ENCODE measurements at places on chromosomes 7 and 10.

DNA sequence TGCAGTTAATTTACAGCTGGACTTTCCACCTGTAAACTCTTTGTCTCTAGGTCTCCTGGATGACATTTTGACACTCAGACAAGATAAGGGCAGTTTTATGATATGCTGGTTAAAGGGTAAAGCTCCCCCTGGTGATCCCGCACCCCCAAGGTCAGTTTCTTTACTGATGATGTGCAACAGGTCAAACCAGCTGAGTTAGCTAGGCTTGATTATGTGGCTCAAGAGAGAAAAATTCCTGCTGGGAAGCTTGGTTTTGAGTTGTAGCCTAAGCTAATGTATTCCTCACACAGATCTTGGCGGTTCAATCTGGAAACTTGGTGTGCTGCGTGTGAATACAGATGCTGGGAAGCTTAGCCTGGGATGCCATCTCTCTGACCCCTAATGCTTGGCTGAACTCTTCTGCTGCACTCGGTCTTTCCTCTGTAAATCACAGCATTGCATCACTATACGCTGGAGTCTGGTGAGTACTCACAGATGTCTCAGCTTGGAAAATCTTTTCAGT is 11.4 kb upstream of the AKR1D1 start:
- no peak for DNase-seq

DNA sequence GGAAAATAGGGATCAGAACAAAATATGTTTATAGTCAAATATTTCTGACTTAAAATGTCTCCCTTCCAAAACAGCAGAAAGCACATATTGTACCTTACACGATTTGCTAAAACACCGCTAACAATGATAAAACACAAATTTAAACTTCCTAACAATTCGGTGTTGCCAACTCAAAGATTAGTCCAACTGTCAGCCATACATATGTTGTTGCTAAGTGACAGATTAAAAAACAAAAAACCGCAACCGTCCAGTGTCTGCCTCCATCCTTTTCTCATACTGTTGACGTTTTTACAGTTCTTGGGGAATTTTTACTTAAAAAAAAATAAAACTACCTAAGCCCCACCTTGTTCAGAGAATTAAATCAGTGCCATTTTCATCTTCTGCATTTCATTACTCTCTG is 118.0 kb downstream of the RAB11FIP2 start:
- DNase-seq: no peak

GRCh38 chr7:131219312-131220041 is 108.2 kb upstream of the MKLN1 start:
- peak; percentile 84 for DNase-seq

GRCh38 chr10:62237966-62238365 is 30.7 kb downstream of the RTKN2 start:
- no peak for DNase-seq

GRCh38 chr7:51007551-51008505 is 225.1 kb upstream of the GRB10 start:
- DNase-seq: no peak

- DNase-seq: no peak
These were observed 1092.2 kb downstream of the TYW1 start for GRCh38 chr7:68088879-68089278.

DNA sequence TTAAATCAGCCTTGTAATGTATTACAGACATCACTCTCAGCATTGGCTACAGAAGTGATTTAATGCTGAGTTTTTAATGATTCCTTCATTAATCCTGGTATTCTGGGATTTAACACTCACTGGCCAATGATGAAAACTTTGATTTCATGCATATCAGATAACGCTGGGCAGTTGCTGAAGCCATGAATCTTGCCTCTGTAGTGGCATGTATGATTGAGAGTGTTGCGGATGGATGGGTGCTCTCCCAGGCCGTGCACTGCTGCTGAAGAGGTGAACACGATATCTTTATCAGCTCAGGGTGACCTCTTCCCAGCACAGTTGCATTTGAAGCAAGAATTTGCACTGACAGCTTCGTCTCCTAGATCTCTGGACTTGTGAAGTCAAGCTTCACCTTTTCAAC is 168.7 kb downstream of the LRRC4 start:
- no peak for DNase-seq

DNA sequence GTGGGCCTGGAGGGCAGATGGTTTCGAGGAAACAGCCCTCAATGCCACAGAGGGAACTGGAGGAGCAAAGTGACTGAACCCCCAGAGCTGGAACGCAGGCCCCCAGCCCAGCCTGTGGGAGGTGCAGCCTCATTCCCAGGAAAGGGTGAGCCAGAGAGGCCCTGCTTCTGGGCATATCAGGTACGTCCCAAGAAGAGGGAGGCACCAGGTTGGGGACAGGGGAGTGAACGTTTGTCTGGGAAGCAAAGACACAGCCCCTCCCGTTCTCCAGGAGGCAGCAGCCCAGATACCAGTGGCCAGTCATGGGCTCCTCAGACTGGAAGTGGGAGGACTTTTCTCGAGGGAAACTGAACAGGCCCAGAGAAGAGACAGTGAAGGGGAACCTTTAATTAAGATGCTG is 74.3 kb upstream of the RET start:
- DNase-seq: no peak

DNA sequence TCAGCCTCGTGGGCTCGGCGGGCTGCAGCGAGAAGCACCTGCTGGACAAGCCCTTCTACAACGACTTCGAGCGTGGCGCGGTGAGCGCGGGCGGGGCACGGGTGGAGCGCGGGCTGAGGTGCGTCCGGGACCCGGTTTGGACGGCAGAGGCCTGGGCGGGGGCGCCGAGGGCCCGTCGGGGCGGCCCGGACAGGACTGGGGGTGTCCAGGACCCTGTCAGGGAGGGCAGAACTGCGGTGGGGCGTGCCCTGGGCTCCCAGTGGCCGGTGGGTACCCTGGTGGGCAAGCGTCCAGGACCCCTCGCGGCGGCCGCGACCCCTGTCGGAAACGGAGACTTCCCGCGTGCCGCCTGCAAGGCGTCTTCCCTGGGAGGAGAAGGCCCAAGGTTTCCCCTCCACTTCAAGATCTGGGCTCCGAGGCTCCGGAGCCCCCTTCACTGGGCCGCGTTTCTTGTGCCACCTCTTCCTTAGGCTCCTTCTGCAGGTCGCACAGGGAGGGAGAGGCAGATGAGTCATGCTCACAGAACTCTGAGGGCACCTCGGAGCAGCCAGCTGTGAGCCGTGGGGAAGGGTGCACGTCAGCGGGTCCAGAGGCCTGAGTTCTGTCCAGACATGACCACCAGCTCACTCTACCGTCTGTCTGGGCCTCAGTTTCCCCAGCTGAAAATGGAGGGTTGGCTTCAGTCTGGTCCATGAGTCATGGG is 485 bp downstream of the ALOX5 start:
- peak; percentile 53 for DNase-seq
